ENCODE measurements at places on chromosomes 13 and 19.

DNA sequence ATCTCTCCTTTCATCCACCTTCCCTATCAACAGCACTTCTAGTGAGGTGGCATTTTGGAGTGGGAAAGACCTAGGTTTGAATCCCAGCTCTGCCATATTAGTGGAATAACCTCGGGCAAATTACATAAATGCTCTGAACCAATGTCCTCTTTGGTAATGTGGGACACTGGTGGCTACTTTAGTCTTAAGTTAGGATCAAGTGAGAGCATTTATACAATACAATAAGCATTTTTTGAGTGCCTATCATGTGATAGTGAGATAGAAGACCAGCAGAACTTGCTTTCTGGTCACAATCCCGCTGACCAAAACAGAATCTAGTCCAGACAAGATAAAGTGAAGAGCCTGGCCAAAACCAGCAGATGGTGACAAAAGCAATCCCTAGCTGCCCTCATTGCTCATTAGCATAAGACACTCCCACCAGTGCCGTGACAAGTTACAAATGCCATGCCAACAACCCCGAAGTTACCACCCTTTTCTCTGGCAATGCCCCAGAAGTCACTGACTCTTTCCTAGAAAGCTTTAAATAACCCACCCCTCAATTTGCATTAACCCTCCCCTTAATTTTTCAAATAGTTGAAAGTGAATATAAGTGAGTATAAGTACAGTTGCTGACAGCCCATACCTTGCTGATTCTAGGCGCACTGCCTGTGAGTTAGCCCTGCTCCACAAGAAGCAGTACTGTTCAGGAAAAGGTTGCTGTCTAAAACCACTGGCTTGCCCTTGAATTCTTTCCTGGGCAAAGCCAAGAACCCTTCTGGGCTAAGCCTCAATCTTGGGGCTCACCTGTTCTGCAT is 28.9 kb upstream of the KPNA3 start:
- DNase-seq: no peak

DNA sequence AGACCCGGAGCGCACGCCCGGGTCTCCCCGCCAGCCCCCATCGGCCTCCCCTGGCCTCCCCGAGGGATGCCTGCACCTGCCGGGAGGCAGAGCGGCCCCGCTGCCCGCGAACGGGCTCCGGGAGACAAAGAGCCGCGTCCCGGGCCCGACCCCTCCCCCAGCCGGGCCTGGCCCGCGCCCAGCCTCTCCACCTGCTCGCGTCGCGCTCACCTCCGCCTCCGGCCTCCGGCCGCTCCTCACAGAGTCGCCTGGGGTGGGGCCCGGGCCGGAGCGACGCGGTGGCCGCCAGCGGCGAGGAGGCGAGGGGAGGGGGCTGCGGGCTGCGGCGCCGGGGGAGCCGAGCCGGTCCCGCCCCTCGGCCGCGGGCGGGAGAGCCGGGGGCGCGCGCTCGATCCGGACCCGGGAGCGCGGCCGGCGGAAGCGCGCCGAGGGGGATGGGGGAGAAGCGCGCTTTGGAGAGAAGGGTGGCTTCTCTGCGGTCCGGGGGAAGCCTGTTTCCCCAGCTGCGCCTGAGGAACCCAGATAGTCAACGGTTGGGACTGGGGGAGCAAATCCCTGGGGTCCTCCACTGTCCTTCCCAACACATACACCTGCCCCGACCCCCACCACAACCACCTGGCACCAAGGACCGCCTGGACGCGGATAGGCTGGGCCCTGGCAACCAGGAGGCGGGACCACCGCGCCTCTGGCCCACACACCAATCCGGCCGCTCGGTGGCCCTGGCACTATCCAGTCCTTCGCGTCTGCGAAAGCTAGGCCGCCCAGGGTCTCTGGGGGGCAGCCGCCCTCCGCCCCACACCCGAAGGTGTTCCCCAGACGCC is at the start of gene PRR36:
Gene PRR36, minus strand, starts transcription at position 315 of the 821 bp plus-strand sequence. CDS start 701 bp downstream, outside the sequence.
- peak; percentile 66 for DNase-seq

DNA sequence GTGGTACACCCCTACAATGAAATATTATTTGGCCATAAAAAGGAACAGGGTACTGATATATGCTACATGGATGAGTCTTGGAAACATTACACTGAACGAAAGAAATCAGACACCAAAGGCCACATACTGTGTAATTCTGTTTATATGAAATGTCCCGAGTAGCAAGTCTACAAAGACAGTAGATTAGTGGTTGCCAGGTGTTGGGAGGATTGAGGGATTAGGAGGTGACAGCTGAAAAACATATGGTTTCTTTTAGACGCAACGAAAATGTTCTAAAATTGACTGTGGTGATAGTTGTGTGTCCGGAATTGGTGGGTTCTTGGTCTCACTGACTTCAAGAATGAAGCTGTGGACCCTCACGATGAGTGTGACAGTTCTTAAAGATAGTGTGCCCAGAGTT is 35.1 kb downstream of the IL17D start:
- DNase-seq: no peak

DNA sequence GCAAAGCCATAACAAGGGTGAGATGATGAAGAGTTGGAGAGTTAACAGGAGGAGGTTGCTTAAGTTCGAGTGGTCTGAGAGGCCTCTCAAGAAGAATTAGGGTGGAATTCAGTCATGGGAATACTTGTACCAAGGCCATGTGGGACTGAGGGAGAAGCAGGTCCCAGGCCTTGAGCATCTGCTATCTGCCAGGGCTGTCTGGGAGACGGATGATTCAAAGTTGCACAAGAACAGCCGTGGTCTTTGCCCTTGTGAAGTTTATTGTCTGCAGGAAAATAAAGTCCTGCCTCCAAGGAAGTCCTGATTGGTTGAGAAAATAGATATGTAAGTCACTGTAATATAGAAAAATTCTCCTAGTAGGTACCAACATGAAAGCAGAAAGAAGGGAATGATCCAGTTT is 178.8 kb upstream of the RFC3 start:
- DNase-seq: no peak
